ENCODE measurements at places on chromosomes 16 and 17. TPM values are rescaled to one million over a fixed set of nuclear protein-coding genes. Genes with fewer than 3 reads are reported as not detected.
A peak's percentile ranks its signal among the peaks of the same experiment; 100 is the strongest.

- DNase-seq, result no peak
- H3K36me3 ChIP-seq, result no peaks in the 10 kb centered on the region
- no peaks in the 10 kb centered on the region for H3K4me1 ChIP-seq
- no peak overlapping the region for H3K27ac ChIP-seq
- H3K4me3 ChIP-seq, result no peak overlapping the region
Measured at GRCh38 chr16:86127366-86127765, 228.4 kb downstream of the IRF8 start.

- no peaks in the 10 kb centered on the region for H3K36me3 ChIP-seq
- peaks cover 28% of the 10 kb centered on the region for H3K4me1 ChIP-seq
- DNase-seq, result no peak
Measured at GRCh38 chr16:75495076-75495674, at the start of gene CHST6. CHST6 (minus strand) TSS chr16:75495441; CDS start chr16:75479828, 15,613 bp downstream.

DNA sequence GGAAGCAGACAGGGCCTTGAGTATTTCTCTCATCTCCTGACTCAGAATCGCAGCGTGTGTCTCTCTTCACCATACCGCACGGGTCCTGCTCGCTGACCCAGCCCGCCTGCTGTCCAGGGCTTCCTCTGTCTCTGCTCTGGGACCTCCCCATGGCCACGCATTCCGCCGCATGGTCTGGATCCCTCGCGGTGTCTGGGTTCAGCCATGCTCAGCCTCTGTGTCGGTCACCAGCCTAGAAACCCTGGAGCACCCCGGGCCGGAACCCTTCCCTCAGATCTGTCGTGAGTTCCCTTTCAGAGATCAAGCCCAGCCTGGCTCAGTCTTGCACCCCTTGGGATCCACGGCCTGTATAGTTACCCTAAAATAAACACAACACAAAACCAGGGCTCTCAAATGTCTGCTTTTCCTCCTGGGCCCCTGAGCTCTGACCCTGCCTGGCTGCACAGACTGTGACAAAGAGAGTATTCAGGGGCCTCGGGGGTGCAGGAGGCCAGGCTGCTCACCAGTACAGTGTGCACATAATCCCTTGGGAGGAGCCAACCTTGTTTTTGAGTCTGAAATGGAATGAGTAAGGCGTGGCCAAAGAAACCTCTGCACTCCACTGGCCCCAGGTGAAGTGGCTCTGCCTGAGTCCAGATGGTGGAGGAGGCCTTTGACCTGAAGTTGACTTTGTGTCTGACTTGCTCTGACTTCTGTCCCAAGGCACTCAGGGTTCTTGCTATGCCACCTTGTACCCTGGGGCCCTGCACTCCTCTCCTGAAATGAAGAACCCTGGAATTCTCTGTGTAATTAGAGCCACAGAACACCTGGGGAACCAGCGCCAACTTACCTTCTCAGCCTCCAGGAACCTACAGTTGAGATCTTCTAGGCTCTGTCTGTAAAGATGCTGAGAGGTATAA, 5.8 kb upstream of the SPIRE2 start:
- no peak overlapping the region for H3K4me3 ChIP-seq

- H3K4me1 ChIP-seq, result peaks cover 20% of the 10 kb centered on the region
- no peak overlapping the region for H3K4me3 ChIP-seq
- H3K27ac ChIP-seq, result no peak overlapping the region
- H3K36me3 ChIP-seq, result peaks cover 5% of the 10 kb centered on the region
- peaks cover 7% of the 10 kb centered on the region for H3K27me3 ChIP-seq
Measured at GRCh38 chr16:90048347-90048722, 28.8 kb downstream of the PRDM7 start.

DNA sequence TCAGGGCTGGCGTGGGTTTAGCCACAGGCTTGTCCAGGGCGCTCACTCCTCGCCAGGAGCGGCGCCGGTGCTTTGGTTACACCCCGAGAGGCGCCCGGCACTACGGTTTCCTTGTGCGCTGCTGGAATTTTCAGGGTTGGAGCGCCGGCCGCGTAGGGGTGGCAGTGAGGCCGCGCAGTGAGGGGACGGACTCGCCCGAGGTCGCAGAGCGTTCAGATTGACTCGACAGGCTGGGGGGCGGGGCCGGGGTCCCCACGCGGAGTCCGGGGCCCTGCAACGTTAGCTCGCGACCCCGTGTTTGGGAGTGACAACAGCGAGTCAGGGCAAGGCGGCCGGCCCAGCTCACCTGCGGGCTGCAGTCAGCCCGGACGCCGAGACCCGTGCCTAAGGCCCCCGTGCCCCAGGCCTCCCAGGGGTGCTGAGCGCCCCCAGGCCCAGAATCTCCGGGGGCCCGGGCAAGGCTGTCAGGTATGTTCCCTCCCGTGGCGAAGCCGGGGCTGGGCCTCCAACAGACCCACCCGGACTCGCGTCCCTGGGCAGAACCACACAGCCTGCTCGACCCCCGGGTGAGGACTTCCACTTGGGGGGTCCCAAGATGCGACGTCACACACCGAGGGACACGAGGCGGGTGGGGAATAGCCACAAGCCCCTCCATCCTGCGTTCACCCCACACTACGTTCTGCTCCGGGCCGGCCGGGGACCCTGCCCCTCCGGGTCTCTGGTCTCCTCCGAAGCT, 1.3 kb upstream of the ACTG1 start:
- peak overlapping the region; percentile 89 for H3K4me3 ChIP-seq
- H3K4me1 ChIP-seq, result peaks cover 42% of the 10 kb centered on the region
- DNase-seq, result no peak
- no peaks in the 10 kb centered on the region for H3K27me3 ChIP-seq
- H3K27ac ChIP-seq, result peak overlapping the region; percentile 100

GRCh38 chr16:87465306-87465705, 27.5 kb downstream of the ZCCHC14 start:
- peak overlapping the region; percentile 29 for H3K4me3 ChIP-seq
- peak; percentile 96 for DNase-seq
- peaks cover 88% of the 10 kb centered on the region for H3K4me1 ChIP-seq
- H3K27ac ChIP-seq, result peak overlapping the region; percentile 93
- no peaks in the 10 kb centered on the region for H3K27me3 ChIP-seq

DNA sequence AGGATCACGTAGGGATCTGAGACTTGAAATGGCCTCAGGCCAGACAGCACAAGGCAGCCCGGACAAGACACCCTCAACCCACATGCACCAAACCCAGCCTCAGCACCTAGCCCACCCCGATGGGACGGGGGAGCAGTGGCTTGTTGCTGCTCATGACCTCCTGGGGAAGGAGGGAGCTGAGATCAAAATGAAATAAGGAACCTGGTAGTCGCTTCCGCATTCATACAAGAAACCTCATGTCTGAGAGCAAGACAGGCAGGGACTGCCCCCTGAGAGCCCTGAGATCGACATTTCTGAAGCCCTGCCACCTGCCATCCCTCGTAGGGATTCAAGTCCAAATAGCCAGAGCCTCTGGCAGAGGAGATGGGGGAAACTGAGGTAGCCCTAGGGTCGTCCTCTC, 5.7 kb upstream of the CEP131 start:
- no peak for DNase-seq
- H3K27me3 ChIP-seq, result no peaks in the 10 kb centered on the region
- H3K36me3 ChIP-seq, result peaks cover 54% of the 10 kb centered on the region
- no peak overlapping the region for H3K27ac ChIP-seq
- H3K4me1 ChIP-seq, result peaks cover 6% of the 10 kb centered on the region

- no peak overlapping the region for H3K27ac ChIP-seq
- no peak for DNase-seq
- no peaks in the 10 kb centered on the region for H3K36me3 ChIP-seq
- no peak overlapping the region for H3K4me3 ChIP-seq
- H3K4me1 ChIP-seq, result peaks cover 11% of the 10 kb centered on the region
Measured at GRCh38 chr16:59170099-59170712, 436.1 kb upstream of the GOT2 start.

DNA sequence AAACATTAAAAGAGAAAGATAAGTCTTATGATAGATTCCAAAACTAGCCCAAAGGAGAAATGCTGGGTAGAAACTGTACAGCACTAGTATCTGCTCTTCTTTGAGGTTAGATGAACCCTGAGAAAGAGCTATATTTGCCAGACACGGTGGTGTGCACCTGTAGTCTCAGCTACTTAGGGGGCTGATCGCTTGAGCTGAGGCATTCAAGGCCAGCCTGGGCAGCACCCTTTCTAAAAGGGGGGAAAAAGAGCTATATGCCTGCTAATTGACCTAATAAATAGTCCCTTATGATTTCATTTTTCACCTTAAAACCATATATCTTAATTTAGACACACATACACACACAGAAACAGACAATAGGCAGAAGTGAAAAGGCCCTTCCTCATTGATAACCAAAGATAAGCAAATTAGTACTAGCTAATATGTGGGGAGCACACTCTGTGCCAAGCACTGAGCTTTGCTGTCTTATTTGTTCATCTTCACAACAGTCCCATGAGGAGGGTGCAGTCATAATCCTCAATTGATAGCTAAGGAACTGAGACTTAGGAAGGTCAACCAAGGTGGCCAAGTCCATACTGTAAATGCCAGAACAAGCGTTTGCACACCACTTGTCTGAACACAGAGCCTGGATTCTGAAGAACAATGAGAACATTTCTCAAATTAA, 56.6 kb upstream of the NLK start:
- H3K4me3 ChIP-seq, result no peak overlapping the region
- peak overlapping the region; percentile 42 for H3K27ac ChIP-seq
- H3K4me1 ChIP-seq, result peaks cover 7% of the 10 kb centered on the region
- no peak for DNase-seq

GRCh38 chr17:64264891-64265290, 1.8 kb upstream of the TEX2 start:
- no peak overlapping the region for H3K27ac ChIP-seq
- no peak for DNase-seq
- H3K27me3 ChIP-seq, result no peaks in the 10 kb centered on the region
- no peak overlapping the region for H3K4me3 ChIP-seq

DNA sequence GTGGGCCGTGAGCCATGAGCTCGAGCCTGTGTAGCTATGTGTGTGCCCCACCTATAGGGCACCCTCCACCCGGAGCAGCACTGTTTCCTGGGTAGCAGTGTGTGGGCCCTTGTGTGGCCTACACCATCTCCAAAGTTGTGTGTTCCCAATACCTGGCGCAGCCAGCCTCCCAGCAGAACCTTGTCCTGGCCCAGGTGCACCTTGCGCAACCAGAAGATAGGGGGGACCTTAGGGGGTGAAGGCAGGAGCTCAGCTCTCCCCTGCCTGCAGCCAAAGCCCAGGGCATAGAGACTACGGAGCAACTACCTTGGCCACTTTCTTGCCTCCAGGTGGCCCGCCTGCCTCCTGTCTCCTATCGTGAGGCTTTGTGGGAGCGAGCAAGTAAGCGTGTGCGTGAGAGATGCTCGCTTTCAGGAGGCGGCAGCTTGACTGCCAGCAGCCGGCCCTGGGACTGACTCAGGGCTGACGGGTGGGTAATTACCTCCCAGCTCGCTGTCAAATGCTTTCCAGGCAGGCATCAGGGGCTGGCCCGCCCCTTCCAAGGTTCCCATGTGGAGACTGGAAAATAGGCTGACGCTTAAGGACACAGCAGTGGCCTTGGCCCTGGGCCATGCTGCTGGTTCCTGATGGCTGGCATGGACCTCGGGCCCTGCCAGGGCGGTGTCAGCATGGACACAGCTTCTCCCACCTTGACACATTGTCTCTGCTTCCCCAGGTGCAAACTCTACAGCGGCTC, 19.0 kb downstream of the TRAF7 start:
- no peak for DNase-seq
- H3K27ac ChIP-seq, result no peak overlapping the region
- peaks cover 2% of the 10 kb centered on the region for H3K4me1 ChIP-seq
- H3K27me3 ChIP-seq, result peaks cover 11% of the 10 kb centered on the region
- no peak overlapping the region for H3K4me3 ChIP-seq

GRCh38 chr17:50630524-50631194, 4.0 kb upstream of the ABCC3 start:
- no peaks in the 10 kb centered on the region for H3K36me3 ChIP-seq
- no peak for DNase-seq
- H3K4me1 ChIP-seq, result peaks cover 9% of the 10 kb centered on the region
- H3K4me3 ChIP-seq, result no peak overlapping the region

GRCh38 chr17:39335704-39336223, 65.7 kb downstream of the FBXL20 start:
- H3K27ac ChIP-seq, result no peak overlapping the region
- no peak overlapping the region for H3K4me3 ChIP-seq
- H3K27me3 ChIP-seq, result no peaks in the 10 kb centered on the region
- H3K4me1 ChIP-seq, result peaks cover 25% of the 10 kb centered on the region

Gene LRRC46
- total RNA-seq, result 0.45 TPM

Gene FLOT2
- 91.6 TPM for total RNA-seq

Gene CDC6
- 0.83 TPM for total RNA-seq

Gene NACA2
- not detected for total RNA-seq

Gene HS3ST3B1
- 2.5 TPM for total RNA-seq

Gene TBC1D3K
- total RNA-seq, result not detected

Gene C16orf46
- total RNA-seq, result 1.6 TPM

Gene RBFOX1
- not detected for total RNA-seq

Gene KRTAP9-4
- total RNA-seq, result not detected

Gene ABCC11
- not detected for total RNA-seq

All from esophagus muscularis mucosa (tissue), 4 donors.